ENCODE measurements at places on chromosomes 12 and 14. TPM values are rescaled to one million over a fixed set of nuclear protein-coding genes. Genes with fewer than 3 reads are reported as not detected.

Gene SMIM41
- total RNA-seq: not detected

Gene IGF1
- total RNA-seq: not detected

Gene NKX2-1
- not detected for total RNA-seq

Gene KCNMB4
- 1.9 TPM for total RNA-seq

Gene TROAP
- 46.4 TPM for total RNA-seq

Gene SLC25A47
- total RNA-seq: under 0.01 TPM

Gene TSHR
- total RNA-seq: 7.2 TPM

Gene RAD52
- 15.1 TPM for total RNA-seq

Gene TAS2R20
- total RNA-seq: 0.51 TPM

Gene TMPRSS12
- not detected for total RNA-seq

Gene AQP5
- total RNA-seq: not detected

Gene SLC7A7
- 30.9 TPM for total RNA-seq

Gene ARPC3
- total RNA-seq: 650 TPM

Gene PZP
- not detected for total RNA-seq

Gene SLC5A8
- total RNA-seq: not detected

Gene PRR4
- 0.76 TPM for total RNA-seq

Gene SPIC
- total RNA-seq: not detected

Gene NRIP2
- total RNA-seq: under 0.01 TPM

Gene SP7
- not detected for total RNA-seq

Gene RPS29
- total RNA-seq: 5,474 TPM

Gene TMEM119
- 2.7 TPM for total RNA-seq

Gene UNC119B
- 16.3 TPM for total RNA-seq

Gene PAWR
- total RNA-seq: 102 TPM

Gene ABCC9
- 1.9 TPM for total RNA-seq

Gene VSIG10
- total RNA-seq: 20.5 TPM

Gene EIF2S3B
- 0.38 TPM for total RNA-seq

Gene SYCP3
- total RNA-seq: not detected

Gene DNAJC22
- total RNA-seq: 5.9 TPM

Gene TAMALIN
- 0.98 TPM for total RNA-seq

Gene TRMT5
- total RNA-seq: 10.3 TPM

Gene MYF5
- not detected for total RNA-seq

Gene ACACB
- total RNA-seq: 1.6 TPM

Gene BTBD6
- total RNA-seq: 41.7 TPM

Gene GPR84
- total RNA-seq: not detected

Gene ERC1
- total RNA-seq: 13.5 TPM

Gene ABHD12B
- 0.51 TPM for total RNA-seq

Gene TDRD9
- total RNA-seq: 0.76 TPM

Gene KRT6C
- total RNA-seq: not detected

Gene DBX2
- not detected for total RNA-seq

Gene GLIPR1
- 95.3 TPM for total RNA-seq

Gene FITM1
- total RNA-seq: not detected

Gene SIX1
- 11.7 TPM for total RNA-seq

Gene FAIM2
- total RNA-seq: 0.13 TPM

Gene KLRB1
- not detected for total RNA-seq

Gene LIN7A
- 1.8 TPM for total RNA-seq

Gene PLCZ1
- total RNA-seq: not detected

Gene C1QL4
- total RNA-seq: 0.16 TPM

Gene HOXC12
- not detected for total RNA-seq

Gene BMAL2
- total RNA-seq: 9.3 TPM

Gene LTBR
- total RNA-seq: 89.3 TPM

Gene TNFAIP2
- total RNA-seq: 138 TPM

Gene PLA2G1B
- not detected for total RNA-seq

Gene SDSL
- total RNA-seq: 5.5 TPM

Gene RFX4
- not detected for total RNA-seq

Gene CFAP54
- total RNA-seq: 0.38 TPM

Gene CLEC4E
- total RNA-seq: 4.6 TPM

Gene PROX2
- total RNA-seq: not detected

Gene KCNH3
- total RNA-seq: 1.1 TPM

Gene IQSEC3
- 0.49 TPM for total RNA-seq

Data from mesangial cell (primary cell).